Fibroblast of lung (primary cell): ENCODE measurements at places on chromosomes 6 and 20. TPM values are rescaled to one million over a fixed set of nuclear protein-coding genes. Genes with fewer than 3 reads are reported as not detected.
A peak's percentile ranks its signal among the peaks of the same experiment; 100 is the strongest.

AVP gene
- total RNA-seq, result not detected in 2 replicates

DNA sequence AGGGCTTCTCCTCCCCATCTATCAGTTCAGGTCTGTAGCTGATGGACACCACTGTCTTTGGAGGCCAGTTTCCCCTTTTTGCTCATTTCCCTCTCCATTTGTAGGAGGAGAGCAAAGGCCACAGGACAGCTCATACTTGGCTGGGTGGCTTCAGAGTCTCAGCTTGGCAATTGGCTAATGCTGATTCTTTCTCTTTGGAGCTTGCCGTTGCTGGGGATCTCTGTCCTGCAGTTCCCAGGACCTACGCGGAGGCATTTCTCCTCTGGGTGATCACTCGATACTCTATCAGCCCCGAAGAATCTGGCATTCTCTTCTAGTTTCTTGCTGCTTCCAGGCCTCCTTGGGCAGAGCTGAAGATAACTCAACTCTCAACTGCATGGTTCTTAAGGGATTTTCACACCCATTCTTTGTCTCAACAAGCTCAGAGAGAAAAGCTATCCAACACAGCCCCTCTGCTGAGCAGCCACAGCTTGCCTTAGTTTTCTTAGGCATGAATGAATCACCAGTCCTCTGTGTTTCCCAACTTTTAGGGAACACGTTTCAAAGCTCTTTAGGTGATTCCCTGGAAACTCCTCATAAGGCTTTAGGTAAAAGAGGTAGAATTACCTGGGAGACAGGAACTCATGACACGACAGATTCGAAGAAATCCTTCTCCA, 19.2 kb upstream of the SSR1 start:
- no peak for DNase-seq

FOXP4 gene
- total RNA-seq, result 1.3 and 1.8 TPM in 2 replicates

NCOA5 gene
- total RNA-seq, result 8.1 and 10.0 TPM in 2 replicates

- DNase-seq, result peak; percentile 19
Measured at GRCh38 chr6:95203153-95203754, 374.1 kb upstream of the MANEA start.

DNA sequence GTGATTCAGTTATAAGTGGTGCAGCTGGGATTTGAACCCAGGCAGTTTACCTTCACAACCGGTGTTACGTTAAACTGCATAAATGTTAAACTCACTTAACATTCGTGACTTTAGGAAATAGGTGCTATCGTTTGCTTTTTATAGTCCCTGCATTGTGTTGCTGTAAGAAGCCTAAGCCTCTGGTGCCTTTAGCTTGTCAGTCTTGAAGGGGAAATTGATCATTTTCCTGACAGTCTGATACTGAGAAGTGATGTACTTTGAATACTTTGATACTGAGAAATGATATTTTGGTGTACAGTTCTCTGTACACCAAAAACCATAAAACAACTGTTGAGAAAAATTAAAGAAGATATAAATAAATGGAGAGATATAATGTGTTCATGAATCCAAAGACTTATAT, 52.5 kb upstream of the NEDD9 start:
- no peak for DNase-seq

SLC17A4 gene
- total RNA-seq, result not detected in 2 replicates

DNA sequence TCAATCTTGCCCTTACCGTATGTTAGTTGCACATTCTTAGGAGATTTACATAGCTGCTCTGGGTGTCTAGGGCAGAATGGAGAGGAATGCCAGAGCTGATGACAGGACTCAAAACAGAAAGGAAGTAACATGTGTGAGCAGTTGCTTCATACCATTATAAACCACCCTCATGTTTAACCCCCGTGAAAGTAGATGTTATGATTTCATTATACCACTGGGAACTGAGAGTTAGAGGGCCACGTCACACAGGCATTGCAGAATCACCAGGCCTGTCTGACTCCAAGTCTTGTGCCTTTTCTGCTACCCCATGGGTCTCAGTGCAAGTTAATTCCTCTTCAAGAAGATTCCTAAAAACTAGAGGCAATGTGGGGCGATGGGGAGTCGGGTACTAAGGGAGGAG, 23.5 kb upstream of the SIM1 start:
- DNase-seq, result no peak

SOD2 gene
- total RNA-seq, result 1,311 and 1,558 TPM in 2 replicates

GRCh38 chr6:49269190-49269589, 193.9 kb downstream of the MMUT start:
- peak; percentile 28 for DNase-seq

- no peak for DNase-seq
Measured at GRCh38 chr20:38945012-38945411, 17.1 kb upstream of the DHX35 start.

CTCFL gene
- not detected in 2 replicates for total RNA-seq

GRCh38 chr6:51529240-51529639, 558.2 kb downstream of the PKHD1 start:
- no peak for DNase-seq

DNA sequence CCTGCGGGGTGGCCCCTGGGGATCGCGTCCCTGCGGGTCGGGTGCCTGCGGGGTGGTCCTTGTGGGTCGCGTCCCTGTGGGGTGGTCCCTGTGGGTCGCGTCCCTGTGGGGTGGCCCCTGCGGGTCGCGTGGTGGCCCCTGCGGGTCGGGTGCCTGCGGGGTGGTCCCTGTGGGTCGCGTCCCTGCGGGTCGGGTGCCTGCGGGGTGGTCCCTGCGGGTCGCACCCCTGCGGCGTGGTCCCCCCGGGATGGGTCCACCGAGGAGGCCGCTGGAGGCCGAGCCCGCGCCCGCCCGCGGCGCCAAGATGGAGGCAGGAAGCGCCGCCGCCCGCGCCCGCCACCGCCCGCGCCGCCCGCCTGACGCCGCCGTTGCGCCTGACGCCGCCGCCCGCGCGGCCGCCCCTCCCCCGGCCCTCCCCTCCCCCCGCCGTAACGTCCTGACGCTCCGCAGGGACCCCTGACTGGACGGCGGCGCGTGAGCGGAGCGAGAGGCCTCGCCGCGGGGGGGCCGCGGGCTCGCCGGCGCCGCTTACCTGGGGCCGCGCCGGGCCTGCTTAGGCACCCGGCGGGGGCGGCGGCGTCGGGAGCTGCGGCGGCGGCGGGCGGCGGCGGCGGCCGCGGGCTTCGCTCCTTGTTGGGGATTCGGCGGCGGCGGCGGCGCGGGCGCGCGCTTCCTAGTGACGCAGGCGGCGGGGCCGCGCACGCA, at the start of gene GMEB2:
Gene GMEB2 (minus strand): TSS at position 678 of the 705 bp plus-strand sequence. CDS start 7,704 bp downstream, outside the sequence.
- DNase-seq, result peak; percentile 74

F13A1 gene
- under 0.01 TPM in 1 of 2 replicates, not detected in the other for total RNA-seq

- no peak for DNase-seq
Measured at GRCh38 chr6:474453-475185, 83.1 kb downstream of the IRF4 start.

PTCHD4 gene
- 4.4 and 5.8 TPM in 2 replicates for total RNA-seq

DNA sequence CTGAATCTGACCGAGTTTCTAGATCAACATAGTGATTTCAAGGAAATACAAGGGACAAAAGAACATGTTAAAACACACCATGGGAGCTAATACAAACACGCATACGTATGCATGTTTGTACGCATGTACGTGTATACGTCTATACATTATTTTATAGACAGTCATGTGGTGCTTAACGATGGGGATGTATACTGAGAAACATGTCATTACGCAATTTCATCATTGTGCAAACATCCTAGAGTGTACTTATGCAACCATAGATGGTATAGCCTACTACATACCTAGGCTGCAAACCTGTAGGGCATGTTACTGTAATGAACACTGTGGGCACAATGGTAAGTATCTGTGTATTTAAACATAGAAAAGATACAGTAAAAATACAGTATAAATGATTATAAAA, 25.0 kb upstream of the NELFCD start:
- DNase-seq, result no peak

GRCh38 chr6:24353861-24354260, 4.0 kb downstream of the DCDC2 start:
- no peak for DNase-seq

HLA-DQB2 gene
- not detected in 2 replicates for total RNA-seq

- DNase-seq, result no peak
Measured at GRCh38 chr6:126054258-126054702, 67.9 kb downstream of the TRMT11 start.

- no peak for DNase-seq
Measured at GRCh38 chr6:83510791-83511190, 1.5 kb upstream of the PRSS35 start.

CTSA gene
- total RNA-seq, result 104 and 116 TPM in 2 replicates

DNA sequence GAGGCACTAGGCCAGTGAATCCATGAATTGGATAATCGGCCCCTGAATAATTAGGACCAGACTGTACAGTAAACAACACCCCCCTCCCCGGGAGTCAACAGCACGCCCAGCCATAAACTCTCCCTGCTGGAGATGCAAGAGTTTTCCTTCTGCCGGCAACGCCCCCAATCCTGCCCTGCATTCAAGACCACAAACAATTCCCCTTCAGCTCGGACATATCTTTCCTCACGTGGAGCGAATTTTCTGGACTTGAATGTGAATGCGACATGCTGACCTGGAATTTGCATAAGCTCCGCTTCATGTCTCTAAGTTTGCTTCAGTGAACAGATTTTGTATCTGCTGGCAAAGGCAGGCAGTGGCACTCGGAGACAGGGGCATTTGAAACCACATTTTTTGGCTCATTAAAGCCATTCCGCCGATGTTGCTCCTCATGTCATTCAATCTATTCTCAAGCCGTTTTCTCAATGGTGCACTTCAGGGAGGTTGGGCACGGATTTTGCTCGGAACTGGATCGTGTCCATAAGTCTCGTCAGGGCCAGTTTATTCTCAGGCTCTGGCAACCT, 38.0 kb upstream of the GMPR start:
- DNase-seq, result no peak

DNA sequence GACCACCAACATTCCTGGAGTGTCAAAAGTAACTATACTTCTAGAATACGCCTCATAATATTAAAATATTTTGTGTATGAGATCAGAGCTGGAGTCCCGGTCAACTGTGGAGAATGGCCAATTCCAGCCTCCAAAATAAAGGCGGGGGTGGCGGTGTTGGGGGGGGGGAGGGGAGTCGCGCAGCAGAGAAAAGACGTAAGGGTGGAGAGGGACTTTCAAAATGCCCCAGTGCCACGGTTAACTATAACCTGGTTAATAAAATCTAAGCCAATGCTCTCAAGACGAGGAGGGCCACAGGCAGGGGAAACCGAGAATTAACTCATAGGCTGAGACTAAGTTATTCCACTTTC, 1.3 kb downstream of the NUP153 start:
- DNase-seq, result peak; percentile 73

PI16 gene
- 0.26 TPM in 1 of 2 replicates, not detected in the other for total RNA-seq

- DNase-seq, result no peak
Measured at GRCh38 chr6:75946146-75946831, 126.2 kb downstream of the IMPG1 start.

GRCh38 chr6:96704713-96705112, 132.6 kb downstream of the GPR63 start:
- no peak for DNase-seq

DNA sequence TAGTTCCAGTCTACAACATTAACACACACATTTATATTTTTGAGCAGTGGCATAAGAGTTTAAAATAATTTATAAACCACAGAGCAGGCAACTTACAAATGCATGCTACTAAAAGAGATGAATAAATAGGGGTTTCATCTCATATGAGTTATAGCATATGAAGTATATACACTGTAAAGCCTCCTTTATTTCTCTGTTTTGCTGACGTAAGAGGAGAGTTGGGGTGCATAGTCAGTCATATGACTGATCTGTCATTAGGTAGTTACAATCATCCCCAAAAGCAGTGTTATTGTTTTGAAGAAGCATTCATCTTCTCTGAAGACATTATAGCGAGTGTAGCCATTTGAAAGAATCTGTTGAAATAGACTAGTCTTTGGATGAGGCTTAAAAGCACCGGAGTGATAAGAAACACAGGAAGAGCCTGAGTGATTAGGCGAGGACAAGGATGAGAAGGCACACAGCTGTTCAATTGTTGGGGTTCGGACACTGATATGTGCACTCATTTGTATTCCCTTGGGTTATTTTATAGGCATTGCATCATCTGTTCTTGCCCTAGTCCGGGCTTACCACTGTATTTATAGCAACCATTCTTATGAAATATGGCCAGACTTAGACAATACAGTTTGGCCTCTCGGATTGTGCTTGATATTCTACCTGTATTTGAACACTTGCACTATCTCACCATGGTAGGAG, 325.7 kb downstream of the SAMD5 start:
- DNase-seq, result no peak

DNA sequence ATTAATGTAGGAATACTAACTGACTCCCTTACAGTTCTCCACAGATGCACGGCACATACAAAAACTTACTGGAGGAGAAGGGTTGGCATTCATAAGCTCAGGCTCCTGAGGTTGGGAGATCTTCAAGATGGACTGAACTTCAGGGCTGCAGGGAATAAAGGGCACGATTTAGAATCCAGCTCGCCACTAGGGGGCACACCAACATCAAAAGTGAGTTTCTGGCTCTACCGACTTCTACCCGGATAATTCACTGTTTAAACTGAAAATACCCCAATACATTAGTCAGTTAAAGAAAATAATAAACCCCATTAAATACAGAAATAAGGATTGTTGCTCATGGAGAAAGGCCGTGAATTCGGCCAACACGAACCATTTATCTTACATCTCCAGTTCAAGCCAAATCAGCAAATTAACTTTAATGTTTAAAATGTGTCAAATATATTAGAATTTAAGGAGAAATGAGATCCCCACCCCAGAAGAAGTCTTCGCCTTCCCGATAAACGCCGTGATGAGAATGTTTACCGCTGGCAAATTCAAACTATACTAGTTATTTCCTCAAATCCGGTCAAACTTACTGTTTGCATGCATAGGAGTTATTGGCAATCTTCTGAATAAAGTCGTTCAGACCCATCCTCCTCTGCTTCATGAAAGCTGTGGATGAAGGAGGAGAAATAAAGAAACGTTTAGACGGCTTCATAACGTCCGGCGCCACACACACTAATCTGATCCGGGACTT, 121.7 kb upstream of the SLC2A12 start:
- peak; percentile 92 for DNase-seq

PTCRA gene
- total RNA-seq, result not detected in 2 replicates

GRCh38 chr20:12815231-12815768, 193.5 kb upstream of the SPTLC3 start:
- DNase-seq, result no peak

- DNase-seq, result peak; percentile 27
Measured at GRCh38 chr20:48667889-48668413, 159.8 kb downstream of the PREX1 start.

GRCh38 chr6:17945111-17945510, 42.3 kb downstream of the KIF13A start:
- peak; percentile 60 for DNase-seq

BEND6 gene
- 10.8 and 12.6 TPM in 2 replicates for total RNA-seq

- peak; percentile 53 for DNase-seq
Measured at GRCh38 chr6:6781172-6781872, 192.8 kb downstream of the LY86 start.

GRCh38 chr6:162099685-162100084, 627.9 kb downstream of the PRKN start:
- DNase-seq, result peak; percentile 98

DNA sequence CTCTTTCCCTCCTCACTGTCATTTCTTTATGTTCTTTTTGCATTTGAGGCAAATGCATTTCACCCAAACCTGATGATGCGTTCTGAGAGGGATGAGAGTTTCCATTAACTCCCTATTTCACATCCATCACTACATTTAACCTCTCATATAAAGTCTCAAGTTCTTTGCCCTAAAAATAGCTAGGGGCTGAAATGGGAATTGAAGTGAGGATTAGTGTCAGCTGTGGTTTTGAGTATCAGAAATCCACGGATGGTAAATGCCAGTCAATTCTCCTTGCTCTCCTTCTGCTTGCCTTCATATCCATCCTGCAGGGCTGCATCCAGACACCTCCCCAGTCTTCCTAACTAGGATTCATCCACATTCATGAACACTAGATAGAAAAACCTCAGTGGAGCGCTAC, 10.0 kb upstream of the DTNBP1 start:
- no peak for DNase-seq

GRCh38 chr6:15343490-15344191, 97.8 kb downstream of the JARID2 start:
- DNase-seq, result no peak
